CD8-positive, alpha-beta memory T cell (primary cell): ENCODE measurements at places on chromosomes 2 and 18.

DNA sequence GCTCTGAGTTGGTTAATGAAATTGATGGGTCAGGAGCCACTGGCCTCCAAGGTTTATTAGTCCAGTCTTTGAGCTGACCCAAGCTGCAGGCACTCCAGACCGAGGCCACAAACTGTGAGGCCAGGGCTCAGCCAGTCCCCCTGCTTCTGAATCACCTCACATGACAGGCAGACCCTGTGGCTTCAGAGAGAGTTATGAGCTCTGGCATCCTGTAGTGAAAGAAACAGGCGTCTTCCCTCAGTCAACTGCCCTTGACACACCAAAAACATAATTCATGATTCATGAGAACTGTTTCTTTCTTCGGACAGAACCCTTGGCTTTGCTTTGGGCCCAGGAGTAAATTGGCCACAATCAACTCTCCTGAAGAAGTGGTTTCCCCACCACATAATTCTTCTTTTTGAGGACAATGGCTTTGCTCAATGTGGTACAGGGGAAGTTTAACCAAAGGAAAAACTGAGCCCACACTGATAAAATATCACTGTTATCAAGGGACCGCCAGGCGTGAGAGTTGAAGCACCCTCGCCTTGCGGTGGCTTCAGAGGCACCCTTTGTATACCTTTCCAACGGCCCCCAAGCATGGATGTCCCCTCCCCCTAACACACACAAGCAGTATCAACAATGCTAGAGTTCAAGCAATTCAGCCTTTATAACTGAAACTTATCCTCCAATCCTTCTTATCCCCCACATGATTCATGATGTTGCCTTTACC, 226.9 kb downstream of the CYRIA start:
- H3K4me3 ChIP-seq, result no peak overlapping the region
- H3K27me3 ChIP-seq, result no peaks in the 10 kb centered on the region
- H3K27ac ChIP-seq, result no peak overlapping the region
- no peak for DNase-seq

DNA sequence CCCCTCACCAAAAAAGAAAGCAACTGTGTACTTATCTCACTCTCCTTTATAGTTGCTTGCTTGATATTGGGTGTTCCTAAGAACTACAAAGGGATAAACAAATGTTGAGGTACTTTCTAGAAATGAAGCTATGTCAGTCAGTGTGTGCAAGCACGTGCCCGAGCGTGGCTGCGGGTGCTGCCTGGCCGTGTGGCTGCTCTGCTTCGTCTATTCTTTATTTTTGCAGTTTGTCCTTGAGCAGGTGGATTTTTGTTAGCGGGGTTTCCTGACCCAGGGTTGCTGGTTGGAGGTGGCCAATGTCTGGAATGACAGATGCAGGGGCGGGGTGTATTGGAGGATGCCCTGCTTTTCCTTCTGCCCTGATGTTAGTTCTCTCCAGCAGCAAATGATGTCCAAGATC, 62.6 kb downstream of the ACOXL start:
- no peaks in the 10 kb centered on the region for H3K36me3 ChIP-seq
- H3K27ac ChIP-seq, result no peak overlapping the region
- H3K4me1 ChIP-seq, result no peaks in the 10 kb centered on the region
- no peak overlapping the region for H3K4me3 ChIP-seq

GRCh38 chr2:221999717-222000116, 299.1 kb downstream of the PAX3 start:
- H3K27me3 ChIP-seq, result no peaks in the 10 kb centered on the region
- no peak overlapping the region for H3K27ac ChIP-seq

- H3K4me3 ChIP-seq, result no peak overlapping the region
- no peaks in the 10 kb centered on the region for H3K27me3 ChIP-seq
- DNase-seq, result no peak
- no peaks in the 10 kb centered on the region for H3K4me1 ChIP-seq
Measured at GRCh38 chr2:175605640-175606009, 396.4 kb downstream of the LNPK start.
